ENCODE measurements at places on chromosomes 4 and X.

DNA sequence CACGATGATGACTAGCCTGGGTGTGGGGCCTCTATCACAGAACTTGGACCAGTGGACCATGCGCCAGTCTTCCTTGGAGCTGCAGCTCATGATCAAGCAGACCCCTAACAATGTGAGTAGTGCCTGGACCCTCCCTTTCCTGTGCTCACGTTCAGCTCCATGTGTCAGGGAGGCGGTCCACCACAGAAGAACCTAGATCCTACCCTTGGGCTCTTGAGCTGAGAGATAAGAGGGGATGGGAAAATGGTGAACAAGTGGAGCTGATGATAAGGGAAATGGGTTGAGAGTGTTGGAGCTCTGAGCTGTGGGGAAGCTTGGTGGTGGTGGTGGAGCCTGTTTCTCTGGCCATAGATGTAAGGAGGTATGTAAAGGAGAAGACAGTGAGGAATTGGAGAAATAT lies 13.1 kb downstream of the MED12 start:
- peaks cover 9% of the 10 kb centered on the region for H3K4me1 ChIP-seq
- no peak overlapping the region for H3K27ac ChIP-seq
- no peak for DNase-seq
- H3K27me3 ChIP-seq, result no peaks in the 10 kb centered on the region

- DNase-seq, result no peak
- no peaks in the 10 kb centered on the region for H3K36me3 ChIP-seq
- no peak overlapping the region for H3K4me3 ChIP-seq
- H3K4me1 ChIP-seq, result no peaks in the 10 kb centered on the region
These were observed 20.5 kb downstream of the PNMA6E start for GRCh38 chrX:153380691-153381090.

- peaks cover 41% of the 10 kb centered on the region for H3K27me3 ChIP-seq
- no peaks in the 10 kb centered on the region for H3K36me3 ChIP-seq
- DNase-seq, result no peak
- H3K4me1 ChIP-seq, result peaks cover 15% of the 10 kb centered on the region
- H3K27ac ChIP-seq, result no peak overlapping the region
- H3K4me3 ChIP-seq, result no peak overlapping the region
These were observed 3.9 kb downstream of the PCDH10 start for GRCh38 chr4:133152831-133153481.

DNA sequence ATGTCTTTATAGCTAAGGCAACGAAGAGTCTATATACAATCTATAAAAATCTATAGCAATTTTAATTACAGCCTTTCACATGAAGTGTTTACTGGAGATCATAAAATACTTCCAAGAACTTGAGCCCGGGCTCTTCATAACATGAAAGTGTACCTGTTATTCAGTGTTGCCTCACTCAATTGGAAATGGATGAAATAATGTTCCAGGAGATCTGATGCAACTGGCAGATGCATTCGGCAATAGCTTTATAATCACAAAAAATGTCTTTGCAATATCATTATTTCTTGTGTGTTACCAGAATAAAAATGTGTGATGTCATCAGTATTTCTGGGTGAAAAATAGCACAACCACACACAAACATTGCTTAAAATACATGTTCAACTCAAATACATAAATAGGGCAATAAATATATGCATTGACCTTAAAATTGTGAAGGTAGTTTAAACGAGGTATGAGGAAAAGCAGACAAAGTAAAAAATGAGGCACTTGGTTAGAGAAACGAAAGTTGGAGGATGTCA lies 1266.8 kb upstream of the PCDH7 start:
- H3K27me3 ChIP-seq, result no peaks in the 10 kb centered on the region
- H3K4me3 ChIP-seq, result no peak overlapping the region
- no peaks in the 10 kb centered on the region for H3K36me3 ChIP-seq
- DNase-seq, result no peak
- no peak overlapping the region for H3K27ac ChIP-seq

DNA sequence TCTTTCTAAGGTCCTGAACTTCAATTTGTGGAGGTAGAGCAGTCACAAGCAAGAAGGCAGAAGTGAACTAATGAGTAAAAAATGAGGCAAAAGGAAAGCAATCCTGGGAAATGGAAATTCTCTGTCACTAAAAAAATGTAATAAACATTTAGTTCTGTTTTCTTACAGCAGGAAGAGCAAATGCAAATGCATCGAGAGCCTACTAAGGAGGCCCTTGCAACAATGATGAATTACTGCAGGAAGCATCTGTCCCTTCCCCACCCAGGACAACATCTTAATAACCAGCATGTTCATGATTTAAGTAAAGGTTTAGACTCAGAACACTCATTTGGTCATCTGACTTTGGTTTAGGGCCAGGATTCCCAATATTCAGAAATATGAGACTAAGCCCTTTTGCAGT lies 341.4 kb upstream of the NOCT start:
- H3K4me3 ChIP-seq, result no peak overlapping the region
- no peak overlapping the region for H3K27ac ChIP-seq
- no peaks in the 10 kb centered on the region for H3K4me1 ChIP-seq

DNA sequence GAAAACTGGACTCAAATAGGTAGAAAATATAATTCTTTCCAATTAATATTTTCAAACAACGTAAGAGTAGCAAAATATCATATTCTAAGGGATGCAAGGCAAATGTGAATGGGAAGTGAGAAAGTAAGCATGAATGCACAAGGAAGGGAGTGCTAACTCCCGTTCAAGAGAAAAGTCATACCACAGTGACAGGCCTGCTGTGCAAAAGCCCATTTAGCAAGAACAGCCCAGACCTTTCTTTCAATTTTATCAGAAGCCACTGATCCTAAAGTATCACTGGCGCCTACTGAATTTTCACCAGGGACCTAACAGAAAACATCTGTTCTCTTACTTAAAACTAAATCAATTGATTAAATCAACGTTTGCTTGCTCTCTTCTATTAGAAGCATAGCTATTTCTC lies 157.9 kb upstream of the DKK2 start:
- no peak overlapping the region for H3K27ac ChIP-seq
- H3K4me3 ChIP-seq, result no peak overlapping the region
- H3K27me3 ChIP-seq, result no peaks in the 10 kb centered on the region
- no peaks in the 10 kb centered on the region for H3K4me1 ChIP-seq
- H3K36me3 ChIP-seq, result no peaks in the 10 kb centered on the region
- DNase-seq, result no peak

- DNase-seq, result no peak
- H3K36me3 ChIP-seq, result peaks cover 6% of the 10 kb centered on the region
- no peaks in the 10 kb centered on the region for H3K4me1 ChIP-seq
These were observed 163.7 kb downstream of the NPNT start for GRCh38 chr4:106058921-106059320.

- H3K4me1 ChIP-seq, result peaks cover 2% of the 10 kb centered on the region
- no peak overlapping the region for H3K27ac ChIP-seq
- H3K36me3 ChIP-seq, result no peaks in the 10 kb centered on the region
- no peaks in the 10 kb centered on the region for H3K27me3 ChIP-seq
- DNase-seq, result no peak
- no peak overlapping the region for H3K4me3 ChIP-seq
These were observed 622.9 kb upstream of the DIPK2B start for GRCh38 chrX:45823536-45823935.

- no peak overlapping the region for H3K27ac ChIP-seq
- peak; percentile 11 for DNase-seq
- H3K36me3 ChIP-seq, result peaks cover 27% of the 10 kb centered on the region
- H3K4me3 ChIP-seq, result no peak overlapping the region
- H3K27me3 ChIP-seq, result no peaks in the 10 kb centered on the region
These were observed 27.1 kb downstream of the UVSSA start for GRCh38 chr4:1373892-1374705.

- DNase-seq, result no peak
- H3K36me3 ChIP-seq, result no peaks in the 10 kb centered on the region
- no peak overlapping the region for H3K4me3 ChIP-seq
- H3K27me3 ChIP-seq, result no peaks in the 10 kb centered on the region
- H3K27ac ChIP-seq, result no peak overlapping the region
These were observed 54.2 kb upstream of the GRID2 start for GRCh38 chr4:92249541-92249940.

DNA sequence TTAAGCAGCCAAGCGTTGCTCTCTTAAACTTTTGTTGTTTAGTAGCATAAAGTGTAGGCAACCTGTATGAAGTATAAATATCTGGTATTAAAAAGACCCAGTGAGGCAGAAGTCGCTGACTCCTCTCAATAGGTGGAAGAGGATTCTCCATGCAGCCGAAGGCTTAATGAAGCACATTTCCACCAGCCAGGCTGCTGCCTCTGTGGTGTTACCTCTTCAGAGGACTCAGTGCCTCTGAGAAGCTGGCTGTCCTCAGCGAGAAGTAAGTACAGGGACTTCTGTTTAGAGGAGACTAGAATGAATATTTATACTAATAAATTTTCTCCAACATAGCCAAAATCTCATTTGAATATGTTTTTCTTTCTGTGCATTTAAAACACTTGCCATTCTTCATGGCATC lies 6.0 kb downstream of the SORBS2 start:
- peaks cover 2% of the 10 kb centered on the region for H3K4me1 ChIP-seq
- no peak overlapping the region for H3K4me3 ChIP-seq
- H3K27me3 ChIP-seq, result peaks cover 9% of the 10 kb centered on the region

- no peak overlapping the region for H3K4me3 ChIP-seq
- no peaks in the 10 kb centered on the region for H3K36me3 ChIP-seq
- no peaks in the 10 kb centered on the region for H3K4me1 ChIP-seq
- peaks cover 26% of the 10 kb centered on the region for H3K27me3 ChIP-seq
These were observed 51.7 kb upstream of the MMAA start for GRCh38 chr4:145567516-145567915.

DNA sequence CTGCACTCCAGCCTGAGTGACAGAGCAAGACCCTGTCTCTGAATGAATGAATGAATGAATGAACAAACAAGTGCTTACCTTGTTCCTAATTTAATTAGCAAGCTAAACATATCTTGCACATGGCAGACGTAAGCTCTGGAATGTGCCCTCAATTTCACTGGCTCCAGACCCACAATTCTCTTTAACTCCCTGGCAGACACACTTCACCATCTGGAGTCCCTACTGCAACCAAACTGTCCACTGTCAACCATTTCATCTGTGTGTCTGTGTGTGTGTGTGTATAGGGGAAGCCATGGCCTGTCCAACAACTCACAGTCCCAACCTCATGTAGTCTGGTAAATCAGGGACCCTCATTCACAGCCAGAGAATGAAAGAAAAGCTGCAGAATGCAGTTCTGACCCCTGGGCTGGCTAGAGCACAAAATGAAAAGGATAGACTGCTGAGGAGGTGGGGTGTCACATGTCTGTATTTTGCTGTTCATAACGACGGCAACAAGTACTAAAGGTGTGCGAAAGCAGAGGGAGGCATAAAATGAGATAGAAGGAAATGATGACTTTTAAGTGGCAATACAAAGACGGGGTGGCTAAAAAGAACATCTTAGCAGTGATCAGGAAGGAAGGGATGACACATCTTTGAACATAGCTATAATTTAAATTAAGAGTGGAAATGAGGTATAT lies 114.1 kb downstream of the TSPAN5 start:
- DNase-seq, result no peak
- H3K36me3 ChIP-seq, result no peaks in the 10 kb centered on the region
- H3K27ac ChIP-seq, result no peak overlapping the region
- no peak overlapping the region for H3K4me3 ChIP-seq

Data from activated B cell treated with CpG ODN at 0.5 μM for 24 hours (primary cell).